SK-N-DZ (cell line): ENCODE measurements at places on chromosomes 5 and 9.

- DNase-seq: no peak
Measured at GRCh38 chr9:126614455-126615244, 922 bp downstream of the LMX1B start.

DNA sequence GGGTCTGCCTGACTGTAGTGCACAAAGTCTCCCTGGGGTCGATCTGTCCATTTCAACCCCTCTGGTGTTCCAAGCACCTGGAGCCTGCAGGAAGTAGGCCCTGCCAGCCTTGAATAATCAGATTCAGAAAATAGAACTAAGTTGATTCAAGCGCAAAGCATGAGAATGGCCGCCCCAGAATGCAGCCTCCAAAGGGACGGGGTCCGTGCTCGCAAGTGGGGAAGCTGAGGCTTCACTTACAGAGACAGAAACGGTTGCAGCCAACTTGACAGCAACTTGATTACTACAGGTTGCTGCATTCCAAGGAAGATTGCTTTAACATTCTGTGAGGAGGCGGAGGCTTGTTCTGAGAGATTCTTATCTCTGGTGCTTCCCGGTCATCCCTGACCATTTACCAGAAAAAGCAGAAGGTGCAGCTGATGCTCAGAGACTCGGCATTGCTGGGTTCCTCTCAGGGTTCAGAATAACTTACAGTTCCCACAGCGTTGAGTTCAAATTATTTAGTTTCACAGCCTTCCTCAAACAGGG is 14.9 kb upstream of the LRRC14B start:
- DNase-seq: no peak

DNA sequence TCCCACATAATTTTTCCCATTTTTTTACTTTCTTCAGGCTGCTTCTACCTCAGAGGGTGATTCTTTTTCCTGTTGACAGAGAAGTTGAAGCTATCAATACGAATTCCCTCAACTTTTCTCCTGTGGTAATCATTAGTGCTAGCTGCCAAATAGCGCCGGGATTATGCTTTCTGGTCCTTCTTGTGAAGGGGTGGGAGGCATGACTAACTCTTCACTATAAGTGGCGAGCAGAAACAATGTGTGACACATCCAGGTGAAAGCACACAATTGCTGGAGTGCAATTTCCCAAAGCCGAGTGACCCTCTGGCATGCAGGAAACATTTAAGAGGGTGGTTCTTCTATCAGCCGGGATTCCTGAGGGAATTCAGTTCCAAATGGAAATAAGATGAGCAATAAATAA is 56.0 kb downstream of the TRPC7 start:
- DNase-seq: no peak

DNA sequence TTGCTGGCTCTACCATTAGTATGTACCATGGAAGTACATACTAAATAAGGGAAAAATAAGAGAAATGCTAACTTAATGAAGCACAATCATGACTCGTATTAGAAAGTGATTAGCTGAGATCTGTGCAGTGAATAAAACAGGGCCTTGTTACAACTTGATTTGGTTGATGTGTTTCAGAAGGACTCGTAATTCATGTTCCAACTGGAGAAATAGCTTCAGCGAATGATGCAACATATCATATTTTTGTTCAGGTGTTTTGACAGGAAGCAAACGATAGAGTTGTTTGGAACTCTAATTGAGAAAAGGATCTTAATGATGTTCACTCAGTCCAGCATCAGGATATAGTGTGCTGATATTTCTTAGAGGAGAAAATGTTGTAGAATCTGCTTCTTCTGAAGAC is 474.6 kb upstream of the WWC1 start:
- no peak for DNase-seq

DNA sequence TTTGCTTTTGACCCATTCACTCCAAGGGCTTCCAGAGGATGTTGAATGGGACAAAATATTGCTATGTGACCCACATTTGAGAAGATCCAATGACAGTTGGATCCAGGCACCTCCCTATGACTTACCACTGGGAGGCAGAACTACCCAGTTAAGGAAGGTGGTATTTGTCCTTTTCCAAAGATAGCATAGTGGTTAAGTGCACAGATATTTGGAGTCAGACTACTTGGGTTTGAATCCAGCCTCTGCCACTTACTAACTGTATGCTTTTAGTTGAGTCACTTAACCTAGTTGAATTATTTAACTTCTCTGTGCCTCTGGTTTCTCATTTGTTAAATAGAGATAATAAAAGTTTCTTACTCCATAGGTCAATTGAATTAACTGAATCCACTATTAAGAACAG is 74.5 kb upstream of the PALM2AKAP2 start:
- DNase-seq: no peak

- DNase-seq: no peak
Measured at GRCh38 chr5:72183101-72183520, 75.8 kb downstream of the MAP1B start.

GRCh38 chr9:127051881-127052595 is 70.4 kb downstream of the ANGPTL2 start:
- DNase-seq: no peak

- DNase-seq: no peak
Measured at GRCh38 chr5:170269579-170269978, 28.0 kb downstream of the LCP2 start.
